ENCODE measurements at places on chromosomes 3 and 15.

- H3K27me3 ChIP-seq = no peaks in the 10 kb centered on the region
- H3K27ac ChIP-seq = no peak overlapping the region
- no peaks in the 10 kb centered on the region for H3K36me3 ChIP-seq
- H3K4me3 ChIP-seq = no peak overlapping the region
- DNase-seq = no peak
- no peaks in the 10 kb centered on the region for H3K4me1 ChIP-seq
Observed at GRCh38 chr15:80464951-80465625, 60.9 kb downstream of the ARNT2 start.

DNA sequence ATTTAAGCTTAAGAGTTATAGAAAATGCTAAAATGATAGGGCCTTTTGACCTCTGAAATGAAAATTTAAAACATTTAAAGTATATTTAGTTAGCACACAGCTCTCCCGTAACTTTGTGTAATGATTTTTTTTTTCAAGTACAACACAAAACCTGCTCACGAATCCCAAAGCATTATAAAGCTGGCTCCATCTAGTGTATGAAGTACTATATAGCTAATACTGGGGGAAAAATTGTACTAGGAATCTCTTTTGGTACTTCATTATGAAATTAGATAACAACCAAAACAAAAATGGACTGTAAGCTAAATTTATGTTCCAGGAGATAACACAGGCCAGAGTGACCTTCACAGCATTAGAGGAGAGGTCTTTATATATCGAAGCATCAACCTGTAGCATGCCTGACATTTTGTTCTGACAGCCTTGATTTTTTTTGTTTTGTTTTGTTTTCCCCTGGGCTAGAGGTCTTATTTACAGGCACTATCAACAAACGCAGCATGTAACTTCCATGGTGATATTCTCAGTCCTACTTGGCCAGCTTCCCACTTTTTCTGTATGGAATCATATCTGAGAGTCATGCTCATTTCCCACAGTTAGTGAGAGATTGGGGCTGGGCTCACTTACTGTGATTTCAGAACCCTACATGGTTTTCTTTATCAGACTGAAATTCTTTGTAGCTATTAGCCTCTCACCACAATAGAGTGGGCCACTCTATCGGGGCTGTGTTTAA lies 116.3 kb downstream of the MITF start:
- no peaks in the 10 kb centered on the region for H3K27me3 ChIP-seq
- no peak overlapping the region for H3K27ac ChIP-seq
- H3K4me1 ChIP-seq = no peaks in the 10 kb centered on the region
- peak; percentile 31 for DNase-seq
- H3K4me3 ChIP-seq = no peak overlapping the region
- H3K36me3 ChIP-seq = no peaks in the 10 kb centered on the region

- no peak overlapping the region for H3K4me3 ChIP-seq
- no peaks in the 10 kb centered on the region for H3K4me1 ChIP-seq
- no peak for DNase-seq
- no peaks in the 10 kb centered on the region for H3K36me3 ChIP-seq
Observed at GRCh38 chr3:19662486-19662885, 271.5 kb downstream of the EFHB start.

DNA sequence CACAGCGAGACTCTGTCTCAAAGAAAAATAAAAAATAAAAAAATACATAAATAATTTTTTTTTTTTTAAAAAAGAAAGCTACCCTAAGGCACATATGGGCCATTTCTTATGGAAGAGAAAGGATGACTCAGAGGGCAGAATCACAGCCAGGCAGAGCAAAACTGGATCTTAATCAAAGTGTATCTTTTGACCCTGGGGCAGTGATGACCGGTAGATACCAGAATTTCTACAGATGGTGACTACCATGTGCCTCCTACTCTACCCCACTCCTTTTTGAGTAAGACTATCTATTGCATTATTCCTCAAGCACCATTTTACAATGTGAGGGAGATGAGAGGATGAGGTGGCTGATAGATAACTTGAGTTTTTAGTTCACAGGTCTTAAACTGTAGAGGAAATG lies 26.0 kb downstream of the TARS3 start:
- H3K4me1 ChIP-seq = peaks cover 4% of the 10 kb centered on the region
- no peak overlapping the region for H3K27ac ChIP-seq
- H3K36me3 ChIP-seq = peaks cover 56% of the 10 kb centered on the region
- peak; percentile 64 for DNase-seq
